PC-3 (cell line): ENCODE measurements at places on chromosomes 12 and 14. TPM values are rescaled to one million over a fixed set of nuclear protein-coding genes. Genes with fewer than 3 reads are reported as not detected.

Gene ZNF385A
- 1.8 and 5.0 TPM in 2 replicates for total RNA-seq

Gene PITPNM2
- 5.6 and 8.1 TPM in 2 replicates for total RNA-seq

Gene FKBP3
- 48.0 and 53.7 TPM in 2 replicates for total RNA-seq

Gene CLEC7A
- 0.40 TPM in 1 of 2 replicates, not detected in the other for total RNA-seq
